ENCODE measurements at places on chromosomes 6 and 20.

- DNase-seq: no peak
Observed at GRCh38 chr6:84554706-84555105, 209.7 kb downstream of the TBX18 start.

DNA sequence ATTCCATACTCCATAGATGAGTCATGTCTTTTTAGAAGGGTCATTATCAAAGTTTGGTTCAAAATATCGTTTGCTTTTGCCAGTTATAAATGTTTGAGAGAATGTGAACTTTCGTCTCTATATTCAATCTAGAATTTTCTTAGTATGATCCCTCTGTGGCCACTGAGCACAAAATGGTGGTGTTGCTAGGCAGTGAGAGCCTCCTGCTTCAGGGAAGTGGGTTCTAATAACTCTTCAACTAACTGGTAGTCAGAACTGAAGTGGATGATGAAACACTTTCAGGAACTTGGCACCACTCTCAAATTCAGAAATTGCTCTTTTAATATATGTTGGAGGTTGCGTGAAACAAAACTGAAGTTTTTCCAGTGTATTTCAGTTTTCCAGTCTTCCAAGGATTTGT, 125.0 kb upstream of the DOK5 start:
- DNase-seq: no peak

DNA sequence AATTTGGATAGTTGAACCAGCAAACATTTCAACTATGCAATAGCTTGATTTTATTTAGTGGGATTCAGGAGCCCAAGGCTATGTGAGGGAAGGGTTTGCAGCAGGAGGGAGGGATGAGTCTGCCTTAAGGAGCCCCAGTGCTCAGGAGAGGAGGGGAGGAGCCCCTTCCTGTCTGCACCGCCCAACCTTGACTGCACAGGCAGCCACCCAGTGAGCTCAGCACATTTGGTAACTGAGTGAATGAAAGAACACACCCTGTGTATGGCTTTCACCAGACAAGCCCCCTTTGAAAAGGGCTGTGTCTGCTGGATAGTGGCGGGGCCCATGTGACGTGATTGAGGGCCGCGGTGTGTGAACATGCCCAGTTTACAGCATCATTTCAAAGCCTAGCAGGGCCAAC, 17.0 kb downstream of the DACT2 start:
- no peak for DNase-seq

GRCh38 chr6:33490198-33490597, 35.8 kb downstream of the ZBTB9 start:
- no peak for DNase-seq

- DNase-seq: peak; percentile 63
Observed at GRCh38 chr6:3746119-3746691, 5.3 kb downstream of the PXDC1 start.

- no peak for DNase-seq
Observed at GRCh38 chr6:52574709-52575501, 2.0 kb downstream of the TRAM2 start.

DNA sequence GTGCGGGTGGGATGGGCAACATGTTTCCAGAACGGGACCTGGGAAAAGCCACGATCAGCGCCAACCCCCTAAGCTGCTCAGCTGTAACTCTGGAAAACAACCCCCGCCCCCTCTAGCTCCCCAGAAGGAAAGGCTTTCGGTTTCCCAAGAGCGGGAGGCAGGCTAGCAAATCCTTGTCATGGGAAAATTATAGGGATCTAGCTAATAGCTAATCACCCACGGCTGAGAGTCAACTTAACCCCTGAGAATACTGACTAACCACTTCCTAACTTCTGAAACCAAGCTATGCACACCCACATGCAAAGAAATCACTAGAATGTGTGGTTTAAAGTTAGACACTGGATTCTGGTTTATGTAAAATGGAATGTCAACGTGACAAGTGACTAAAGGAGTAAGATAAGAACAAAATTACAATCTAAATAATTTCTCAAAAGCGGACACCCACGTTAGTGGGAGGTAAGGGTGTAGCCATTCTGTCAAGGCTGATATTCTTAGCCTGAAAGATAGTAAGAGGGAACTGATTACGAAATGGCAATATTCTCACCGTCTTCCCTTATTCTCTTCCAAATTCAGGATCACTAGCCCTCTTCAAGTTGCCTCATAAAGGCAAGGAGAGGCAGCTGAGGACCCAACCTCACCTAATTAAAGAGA, 20.1 kb downstream of the JAG1 start:
- no peak for DNase-seq

- no peak for DNase-seq
Observed at GRCh38 chr6:55136916-55137315, 37.4 kb upstream of the HCRTR2 start.

GRCh38 chr6:3379482-3380060, 77.3 kb downstream of the SLC22A23 start:
- DNase-seq: no peak

DNA sequence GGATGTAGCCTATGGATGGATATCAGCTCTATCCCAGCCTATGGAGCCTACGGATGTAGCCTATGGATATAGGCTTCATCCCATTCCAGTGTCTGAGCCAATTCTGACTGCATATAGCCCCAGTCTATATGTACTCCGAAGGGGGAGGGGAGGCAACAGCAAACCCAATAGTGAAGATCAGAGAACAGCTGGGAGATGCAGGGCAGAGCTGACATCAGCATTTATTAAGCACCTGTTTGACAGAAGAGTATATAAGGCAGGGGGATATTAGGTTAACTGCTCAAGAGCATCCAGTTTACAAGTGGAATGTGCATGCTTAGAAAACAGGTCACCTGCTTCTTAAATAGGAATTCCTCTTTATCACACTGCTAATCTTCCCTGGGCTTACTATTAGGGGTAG, 85.2 kb downstream of the TNFAIP3 start:
- no peak for DNase-seq

- DNase-seq: no peak
Observed at GRCh38 chr6:52326540-52327364, 35.2 kb upstream of the PAQR8 start.

DNA sequence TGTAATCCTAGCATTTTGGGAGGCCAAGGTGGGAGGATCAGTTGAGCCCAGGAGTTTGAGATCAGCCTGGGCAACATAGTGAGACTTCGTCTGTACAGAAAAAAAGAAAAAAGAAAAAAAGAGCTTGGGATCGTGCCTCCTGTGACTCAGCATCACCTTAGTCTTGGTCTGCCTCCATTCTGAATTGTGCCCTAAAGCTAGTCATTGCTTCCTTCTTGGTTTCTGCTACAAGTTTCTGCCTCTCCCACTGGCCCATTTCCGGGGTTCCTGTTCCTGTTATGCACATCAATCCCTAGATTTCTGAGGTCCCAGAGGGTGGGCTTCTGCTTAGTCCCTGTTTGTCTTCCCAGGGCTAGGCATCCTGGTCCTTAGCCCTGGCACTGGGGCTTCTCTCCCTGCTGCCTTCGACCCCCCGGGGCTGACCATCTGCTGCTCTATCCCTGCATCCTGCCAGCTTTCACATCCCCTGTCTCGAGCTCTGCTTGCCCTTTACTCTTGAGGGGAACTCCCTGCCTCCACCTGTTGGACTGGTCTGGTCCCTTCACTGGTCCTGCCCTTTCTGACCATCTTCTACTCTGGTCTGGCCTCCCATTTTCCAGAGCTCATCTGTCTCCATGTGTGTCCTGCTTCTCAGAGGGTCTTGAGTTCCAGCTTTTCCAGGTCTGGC, 77.5 kb upstream of the ESR1 start:
- DNase-seq: no peak

GRCh38 chr6:118697554-118697953, 46.2 kb upstream of the CEP85L start:
- no peak for DNase-seq

GRCh38 chr20:2335096-2335870, 39.5 kb downstream of the TGM3 start:
- DNase-seq: no peak

GRCh38 chr6:41786451-41787218, 859 bp upstream of the TOMM6 start:
- DNase-seq: peak; percentile 95

GRCh38 chr20:64131406-64131805, 24.0 kb upstream of the NPBWR2 start:
- peak; percentile 41 for DNase-seq

DNA sequence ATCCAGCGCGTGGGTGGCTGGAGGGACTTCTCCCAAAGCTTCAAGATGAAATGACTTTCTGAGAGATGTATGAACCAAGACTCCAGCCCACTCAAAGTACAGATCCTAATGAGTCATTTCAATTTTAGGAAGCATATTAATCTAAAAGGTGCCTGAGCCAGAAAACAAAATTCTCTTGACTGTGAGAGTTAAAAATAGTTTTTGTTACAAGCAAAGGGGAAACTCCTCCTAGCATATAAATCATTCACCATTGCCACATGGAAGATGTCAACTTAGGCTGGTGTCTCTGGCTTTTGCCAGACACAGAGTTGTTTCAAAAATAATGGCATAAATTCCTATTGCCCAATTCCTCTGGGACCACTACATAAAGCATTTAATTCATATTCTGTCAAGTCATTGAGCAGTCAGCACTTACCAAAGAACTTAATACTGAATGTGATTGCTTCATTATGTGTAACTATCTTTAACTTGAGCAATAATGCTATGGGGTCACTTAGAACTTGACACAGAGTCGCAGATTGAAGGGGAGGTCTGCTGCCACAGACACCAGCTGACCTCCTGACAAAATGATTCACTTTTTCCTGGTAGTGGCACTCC, 280.6 kb downstream of the SLC35F1 start:
- DNase-seq: no peak

- no peak for DNase-seq
Observed at GRCh38 chr6:73382462-73383113, 12.0 kb upstream of the DDX43 start.

DNA sequence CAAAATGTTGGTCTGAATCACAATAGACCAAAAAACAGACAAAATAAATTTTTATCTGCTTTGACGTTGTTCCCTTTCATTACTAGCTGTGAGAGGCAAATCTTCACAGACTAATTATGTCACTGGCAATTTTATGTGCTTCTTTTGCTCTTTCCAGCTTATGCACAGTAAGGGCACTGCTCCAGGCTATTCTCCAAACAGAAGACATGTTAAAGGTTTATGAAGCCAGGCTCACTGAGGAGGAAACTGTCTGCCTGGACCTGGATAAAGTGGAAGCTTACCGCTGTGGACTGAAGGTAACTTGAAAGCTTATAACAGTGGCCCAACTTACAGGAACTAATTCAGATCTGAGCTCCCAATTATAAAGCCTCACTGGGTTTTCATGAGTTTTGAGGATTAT, 15.5 kb upstream of the SNRNP48 start:
- DNase-seq: no peak

DNA sequence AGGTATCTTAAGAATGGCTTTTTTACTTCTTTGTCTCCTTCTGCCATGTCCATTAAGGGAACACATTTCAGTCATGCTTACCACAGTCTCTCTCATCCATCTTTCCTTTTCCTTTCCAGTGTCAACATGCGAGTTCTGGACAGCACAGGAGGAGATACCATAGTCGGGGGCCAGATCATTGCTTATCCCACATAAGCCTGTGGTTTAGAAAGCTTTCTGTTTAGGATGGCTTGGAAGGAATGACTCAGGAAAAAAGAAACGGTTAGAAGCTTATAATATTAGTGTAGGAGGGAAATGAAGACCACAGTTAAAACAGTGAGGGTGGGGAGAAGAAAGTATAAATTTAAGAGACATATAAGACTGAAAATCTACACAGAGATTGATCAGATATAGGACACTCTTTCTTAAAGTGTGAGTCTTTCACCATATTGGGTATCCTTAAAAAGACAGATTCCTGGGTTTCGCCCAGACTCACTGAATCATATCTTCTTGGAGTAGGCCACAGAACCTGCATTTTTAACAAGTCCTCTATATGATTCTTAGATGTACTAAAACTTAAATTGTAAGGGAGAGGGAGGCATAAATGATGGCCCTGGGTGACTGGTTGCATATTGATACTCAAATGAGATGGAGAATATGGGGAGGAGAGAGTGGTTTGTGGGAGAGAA, 36.1 kb downstream of the DSE start:
- DNase-seq: no peak

DNA sequence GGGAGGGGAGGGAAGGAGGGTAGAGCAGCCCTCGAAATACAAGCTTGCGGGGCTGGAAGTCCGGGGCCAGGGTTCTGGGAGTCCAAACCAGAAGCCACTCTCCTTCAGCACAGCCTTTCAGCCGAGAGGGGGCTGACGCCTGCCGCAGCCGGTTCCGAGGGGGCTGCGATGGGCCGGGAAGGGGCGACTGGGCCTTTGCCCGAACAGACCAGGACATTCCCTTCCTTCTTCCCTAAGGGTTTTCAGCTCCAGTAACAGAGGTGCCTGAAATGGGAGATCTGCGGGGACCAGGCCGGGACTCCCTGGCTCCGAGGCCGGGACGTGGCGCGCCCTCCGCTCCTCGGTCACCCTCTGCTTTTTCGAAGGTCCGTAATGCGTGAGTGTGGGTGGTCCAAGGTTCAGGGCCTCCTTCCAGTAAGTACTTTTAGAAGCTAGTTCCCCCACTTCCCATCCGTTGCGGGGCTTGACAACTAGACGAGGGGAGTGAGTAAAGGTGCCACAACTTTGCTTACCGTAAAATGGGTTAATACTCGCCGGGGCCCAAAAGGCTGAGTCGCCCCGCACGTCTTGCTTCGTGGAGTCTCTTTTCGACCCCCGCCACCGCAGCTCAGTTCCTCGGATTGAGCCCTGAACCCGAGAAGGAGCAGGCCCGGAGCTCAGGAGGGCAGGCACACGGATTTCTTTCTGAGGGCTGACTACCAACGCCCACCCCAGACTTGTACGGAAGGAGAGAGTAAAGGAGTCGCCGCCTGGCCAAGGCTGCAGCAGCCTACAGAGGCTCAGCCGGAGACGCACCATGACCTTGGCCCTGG, 2.9 kb upstream of the OLIG3 start:
- no peak for DNase-seq

GRCh38 chr6:46053039-46053933, 37.6 kb upstream of the CLIC5 start:
- no peak for DNase-seq

- DNase-seq: no peak
Observed at GRCh38 chr6:73389854-73390253, 4.8 kb upstream of the DDX43 start.

GRCh38 chr20:58832457-58832856, 18.2 kb downstream of the GNAS-AS1 start:
- DNase-seq: no peak

GRCh38 chr20:60266177-60266823, 308.1 kb downstream of the CDH26 start:
- DNase-seq: no peak

GRCh38 chr6:139161169-139161568, 26.3 kb downstream of the HECA start:
- no peak for DNase-seq

DNA sequence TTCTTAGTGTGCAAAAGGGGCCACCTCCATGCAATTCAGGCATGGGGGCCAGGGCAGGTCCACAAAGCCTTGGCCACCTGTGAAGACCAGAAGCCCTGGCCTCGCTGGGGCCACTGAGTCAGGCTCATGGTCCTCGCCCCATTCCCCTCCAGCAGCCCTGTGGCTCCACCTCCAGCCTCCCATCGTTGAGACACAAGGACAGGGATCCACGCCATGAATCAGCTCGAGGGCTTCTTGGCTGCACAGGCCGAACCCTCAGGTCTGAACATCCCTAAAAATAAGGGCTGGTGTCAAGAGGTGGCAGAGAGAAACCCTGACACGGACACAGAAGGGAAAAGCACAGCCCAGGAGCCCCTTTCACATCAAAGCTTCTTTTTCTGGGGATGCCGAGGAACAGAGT, 68.6 kb upstream of the QKI start:
- no peak for DNase-seq

GRCh38 chr6:169451065-169451838, 197.6 kb upstream of the THBS2 start:
- no peak for DNase-seq

All from cardiac septum (tissue), 1 donor.